ENCODE measurements at places on chromosomes 1 and 21.

DNA sequence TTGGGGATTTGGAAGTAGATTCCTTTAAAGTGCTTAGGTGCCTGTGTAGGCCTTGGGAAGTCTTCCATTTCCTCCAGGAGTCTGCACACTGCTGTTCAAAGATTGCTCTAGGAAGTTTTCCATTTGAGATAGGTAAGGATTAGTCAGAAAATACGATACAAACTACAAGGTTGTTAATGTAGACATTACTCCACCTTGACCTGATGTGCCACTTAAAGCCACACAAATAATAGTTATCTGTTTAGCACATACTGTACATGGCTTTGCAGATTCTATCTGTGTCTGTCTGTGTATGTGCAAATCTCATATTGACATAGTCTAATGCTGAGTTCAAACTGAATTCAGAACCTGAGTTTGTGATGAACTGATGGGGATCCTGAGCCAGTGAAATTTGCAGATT, 118.4 kb downstream of the RHOU start:
- no peak for DNase-seq

GRCh38 chr1:230753191-230753585, 6.0 kb downstream of the CAPN9 start:
- no peak for DNase-seq

DNA sequence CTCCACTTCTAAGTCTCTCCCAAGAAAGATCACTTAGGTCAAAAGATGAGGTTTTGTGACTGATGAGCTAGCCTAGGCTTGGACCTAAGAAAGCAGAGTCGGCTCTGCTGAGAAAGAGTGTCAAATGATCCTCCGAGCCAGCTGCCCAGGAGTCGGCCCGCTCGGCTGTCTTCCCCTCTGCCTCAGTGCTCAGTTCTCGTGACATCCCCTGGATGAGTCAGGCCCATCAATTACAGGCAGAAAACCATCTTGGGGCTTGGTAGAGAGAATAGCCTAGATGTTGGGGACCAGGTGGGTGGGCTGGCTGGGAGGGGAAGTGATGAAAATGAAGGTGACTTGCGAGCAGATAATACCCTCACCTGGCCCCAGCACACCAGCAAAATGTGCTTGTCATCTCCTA, 60.5 kb downstream of the SLC66A1 start:
- no peak for DNase-seq

DNA sequence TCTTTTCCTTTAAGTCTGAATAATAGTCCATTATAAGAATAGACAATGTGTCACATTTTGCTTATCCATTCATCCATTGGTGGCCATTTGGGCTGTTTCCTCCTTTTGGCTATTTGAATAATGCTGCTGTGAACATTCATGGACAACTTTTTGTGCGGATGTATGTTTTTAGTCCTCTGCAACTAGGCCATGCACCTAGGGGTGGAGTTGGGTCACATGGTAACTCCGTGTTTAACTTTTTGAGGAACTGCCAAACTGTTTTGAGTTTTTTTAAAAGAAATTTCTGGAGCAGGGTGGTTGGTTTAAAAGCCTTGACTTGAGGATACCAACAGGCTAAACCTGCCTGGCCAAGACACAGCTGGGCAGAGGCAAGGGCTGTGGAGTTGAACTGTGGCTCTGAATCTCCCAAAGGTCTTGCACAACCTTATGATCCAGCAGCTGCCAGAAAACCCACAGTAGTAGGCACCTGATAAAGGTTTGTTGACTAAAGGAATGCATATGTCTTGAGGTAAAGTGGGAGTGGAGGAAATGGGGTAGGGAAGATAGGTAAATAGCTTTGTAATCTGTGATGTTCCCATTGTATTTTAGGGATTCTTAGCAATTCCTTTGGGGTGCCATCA, 5.6 kb upstream of the RPTN start:
- no peak for DNase-seq

DNA sequence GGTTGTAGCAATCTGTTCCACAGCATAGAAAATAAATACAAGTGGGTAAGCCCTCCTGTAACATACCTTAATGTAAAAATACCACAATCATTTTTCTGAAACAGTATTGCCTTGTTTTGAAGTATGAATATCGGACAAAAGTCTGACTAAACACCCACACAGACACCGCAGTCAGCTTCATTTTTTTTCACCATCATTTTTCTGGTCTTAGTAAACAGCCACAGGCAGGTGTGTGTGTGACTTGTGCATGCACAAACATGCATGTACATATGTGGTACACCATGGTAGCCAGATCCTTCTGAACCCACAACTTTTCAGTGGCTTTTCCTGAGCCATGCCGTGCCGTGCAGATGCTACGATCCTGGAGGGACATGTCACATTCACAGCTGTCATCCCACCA, 261.7 kb downstream of the PCP4 start:
- DNase-seq: no peak

GRCh38 chr1:41361495-41362356, 492 bp downstream of the FOXO6 start:
- DNase-seq: no peak

DNA sequence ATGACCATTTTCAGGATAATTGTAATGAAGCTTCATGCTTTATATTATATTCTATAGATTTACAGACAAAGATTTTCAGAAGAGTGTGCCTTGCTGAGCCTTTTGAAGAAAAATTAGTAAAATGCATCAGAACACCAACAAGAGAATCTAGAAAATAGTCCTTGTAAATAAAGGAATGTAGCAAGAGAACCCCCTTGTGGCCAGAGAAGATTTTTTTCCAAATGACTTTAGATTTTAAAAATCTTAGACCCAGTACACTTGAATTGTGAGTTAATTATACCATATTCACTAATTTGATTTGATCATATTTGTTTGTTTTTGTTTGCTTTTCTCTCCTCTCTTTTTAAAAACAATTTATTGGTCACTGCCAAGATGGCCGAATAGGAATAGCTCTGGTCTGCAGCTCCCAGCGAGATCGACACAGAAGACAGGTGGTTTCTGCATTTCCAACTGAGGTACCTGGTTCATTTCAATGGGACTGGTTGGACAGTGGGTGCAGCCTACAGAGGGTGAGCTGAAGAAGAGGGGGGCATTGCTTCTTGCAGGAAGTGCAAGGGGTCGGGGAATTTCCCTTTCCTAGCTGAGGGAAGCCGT, 12.8 kb upstream of the IFI44L start:
- no peak for DNase-seq

DNA sequence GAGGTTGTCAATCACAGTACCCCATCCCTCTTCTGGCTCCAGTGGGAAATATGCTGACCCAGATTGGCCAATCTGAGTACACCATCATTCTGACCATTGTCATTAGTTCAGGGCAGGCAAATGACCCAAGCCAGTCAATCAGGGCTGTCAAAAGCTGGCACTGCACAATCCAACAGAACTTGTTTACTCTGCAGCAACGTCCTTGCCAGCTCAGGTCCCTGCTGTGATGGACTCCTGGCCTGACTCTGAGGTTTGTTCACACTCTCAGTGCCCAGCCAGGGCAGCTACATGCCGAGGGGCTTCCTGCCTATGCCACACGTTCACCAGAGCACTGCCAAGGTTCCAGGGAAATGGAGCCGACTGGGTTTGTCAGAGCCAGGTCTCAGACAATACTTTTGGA, 14.7 kb upstream of the OVAAL start:
- DNase-seq: no peak

GRCh38 chr1:28845786-28846543, 34.0 kb downstream of the OPRD1 start:
- no peak for DNase-seq

DNA sequence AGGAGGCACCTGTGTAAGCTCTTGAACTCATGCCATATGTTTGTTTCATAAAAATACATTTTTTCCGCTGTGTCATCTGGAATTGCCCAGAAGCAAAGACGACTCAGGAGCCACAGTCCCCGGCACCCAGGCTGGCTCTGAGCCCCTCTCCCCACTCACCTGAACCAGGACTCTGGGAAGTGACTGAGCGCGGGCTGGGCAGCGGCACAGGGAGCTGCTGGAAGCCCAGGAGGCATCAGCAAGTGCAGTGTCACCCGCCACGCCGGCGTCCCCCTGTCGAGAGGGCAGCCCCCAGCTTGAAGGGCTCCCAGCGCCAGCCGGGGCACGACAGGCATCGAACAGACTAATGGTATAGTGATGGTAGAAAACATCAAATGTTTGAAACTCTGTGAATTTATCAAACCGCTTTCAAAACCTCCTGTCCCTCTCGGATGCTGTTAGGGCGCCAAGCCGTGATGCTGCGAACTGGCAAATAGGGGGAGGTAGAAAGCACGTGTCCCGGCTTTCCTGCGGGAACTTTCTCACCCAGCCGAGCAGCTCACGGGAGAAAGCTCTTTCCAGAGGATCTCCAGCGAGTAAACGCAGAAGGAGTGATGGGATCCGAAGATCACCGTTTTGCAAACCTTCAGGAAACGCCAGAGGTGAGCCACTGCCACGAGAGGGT, 57.8 kb upstream of the COL18A1 start:
- DNase-seq: no peak

DNA sequence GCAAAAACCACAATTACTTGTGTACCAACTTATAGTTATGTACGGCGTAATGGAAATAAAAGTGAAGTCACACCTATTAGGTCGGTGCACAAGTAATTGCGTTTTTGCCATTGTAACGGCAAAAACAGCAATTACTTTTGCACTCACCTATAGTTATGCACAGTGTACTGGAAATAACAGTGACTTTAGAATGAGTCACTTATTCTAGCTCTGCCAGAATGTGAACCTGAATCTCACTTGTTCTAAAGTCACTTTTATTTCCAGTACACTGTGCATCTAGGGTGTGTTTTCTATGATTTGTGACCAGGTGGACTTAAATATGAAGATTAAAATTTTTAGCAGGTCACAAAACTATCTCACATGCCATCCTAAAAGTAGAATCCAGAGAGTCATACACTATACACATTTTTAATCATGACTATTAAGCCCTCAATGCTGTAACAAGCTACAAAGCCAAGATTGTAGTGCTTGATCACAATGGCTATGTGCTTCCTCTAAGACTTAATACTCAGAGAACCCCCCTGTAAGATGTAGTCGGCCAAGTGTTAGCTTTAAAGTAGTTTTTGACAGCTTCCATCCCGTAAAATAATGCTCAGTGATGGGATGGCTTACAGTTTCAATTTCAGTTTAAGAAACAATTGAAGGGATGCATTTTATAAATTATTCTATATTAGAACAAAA, 218.8 kb downstream of the NEGR1 start:
- no peak for DNase-seq

GRCh38 chr1:59015708-59016107, 231.9 kb upstream of the JUN start:
- no peak for DNase-seq

- DNase-seq: peak; percentile 78
These were observed 2.1 kb downstream of the GNAT2 start for GRCh38 chr1:109617291-109617801.

DNA sequence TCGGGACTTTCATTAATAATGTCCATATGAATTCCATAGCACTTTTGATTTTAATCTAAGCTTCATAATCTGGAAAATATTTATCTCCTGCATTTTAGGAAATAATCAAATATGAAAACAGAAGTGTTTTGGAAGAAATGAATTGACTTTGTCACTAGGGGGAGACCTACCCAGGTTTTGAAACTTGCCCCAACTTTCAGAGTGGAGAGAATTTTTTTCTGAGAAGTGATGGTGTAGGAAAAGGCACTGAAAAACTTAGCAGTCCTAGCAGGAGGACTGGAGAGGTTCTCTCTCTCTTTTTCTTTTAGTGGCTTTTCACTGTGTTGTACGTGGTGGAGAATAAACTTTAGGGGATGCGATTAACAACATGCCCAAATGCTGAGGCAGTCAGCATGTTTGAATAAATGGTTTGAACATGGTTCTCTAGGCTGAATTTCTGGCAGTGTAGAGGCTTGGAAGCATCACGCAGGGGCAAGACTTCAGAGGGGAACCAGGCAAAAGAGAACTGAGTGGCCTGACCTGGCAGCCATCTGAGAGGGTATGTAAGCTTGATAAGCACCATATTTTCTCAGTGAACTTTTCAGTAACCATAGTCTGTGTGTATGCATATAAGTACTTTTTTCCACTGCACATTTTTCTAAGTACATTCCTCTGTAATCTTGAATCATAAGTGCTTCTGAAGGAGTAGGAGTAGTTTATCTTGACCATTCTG, 68.3 kb upstream of the NEK7 start:
- DNase-seq: no peak

- DNase-seq: no peak
These were observed 265.5 kb downstream of the ST6GALNAC3 start for GRCh38 chr1:76340056-76340455.

GRCh38 chr1:66606362-66607065, 72.6 kb downstream of the SGIP1 start:
- DNase-seq: peak; percentile 7
